ENCODE measurements at places on chromosomes 1 and 21.

- no peak for DNase-seq
These were observed 5.7 kb downstream of the C1orf210 start for GRCh38 chr1:43279666-43280065.

DNA sequence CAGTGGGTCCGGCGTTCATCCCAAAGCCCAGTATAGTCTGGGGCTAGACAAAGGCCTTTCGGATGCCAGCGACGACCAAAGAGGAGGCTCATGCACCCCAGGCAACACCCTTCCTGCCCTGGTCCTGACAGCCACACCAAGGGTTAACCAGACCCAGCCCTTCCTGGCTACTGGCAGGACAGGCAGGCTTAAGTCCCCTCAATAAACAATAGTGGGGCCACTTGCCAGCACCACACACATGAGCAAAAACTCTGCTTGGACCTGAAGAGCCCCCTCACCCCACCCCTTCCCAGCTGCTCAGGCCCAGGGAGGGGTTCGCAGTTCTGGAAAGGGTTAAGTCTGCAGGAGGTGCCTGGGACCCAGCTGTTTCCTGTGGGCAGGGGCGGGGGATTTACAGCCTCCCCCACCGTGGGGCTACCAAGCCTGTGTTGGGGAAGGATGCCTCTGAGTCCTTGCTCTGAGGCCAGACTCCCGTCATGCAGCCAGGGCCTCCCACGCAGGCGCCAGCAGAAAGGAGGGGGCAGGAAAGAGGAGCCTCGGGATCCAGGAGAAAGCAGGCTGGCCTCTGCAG is 18.2 kb downstream of the PHLDA3 start:
- no peak for DNase-seq

- no peak for DNase-seq
These were observed 29.1 kb downstream of the AK5 start for GRCh38 chr1:77310924-77311323.

- DNase-seq, result no peak
These were observed 107.1 kb downstream of the TAS1R2 start for GRCh38 chr1:18752409-18752808.

GRCh38 chr1:51648180-51649109 is 31.6 kb downstream of the OSBPL9 start:
- DNase-seq, result no peak

GRCh38 chr21:29187944-29188343 is 57.5 kb downstream of the MAP3K7CL start:
- DNase-seq, result no peak

- no peak for DNase-seq
These were observed 283.4 kb downstream of the ASTN1 start for GRCh38 chr1:176880955-176881595.

DNA sequence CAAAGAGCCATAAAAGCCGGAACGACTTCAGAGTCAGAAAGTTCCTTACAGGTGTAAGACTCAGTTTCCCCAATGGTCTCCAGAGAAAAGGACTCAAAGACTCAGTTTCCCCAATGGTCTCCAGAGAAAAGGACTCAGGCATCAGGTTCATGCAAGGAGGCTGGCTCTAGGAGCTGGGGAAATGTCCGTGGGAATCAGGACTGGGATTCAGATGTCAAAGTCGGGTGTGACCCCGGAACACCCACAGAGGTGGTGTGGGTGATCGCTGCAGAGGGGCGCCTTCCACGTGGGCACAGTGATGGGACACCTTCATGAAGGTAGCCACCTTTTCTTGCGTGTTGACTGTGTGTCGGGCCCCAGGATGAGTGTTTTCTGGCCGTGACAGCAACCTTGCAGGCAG is 340.8 kb downstream of the NPHP4 start:
- no peak for DNase-seq

GRCh38 chr1:235989105-235989504 is 75.8 kb downstream of the NID1 start:
- DNase-seq, result no peak

DNA sequence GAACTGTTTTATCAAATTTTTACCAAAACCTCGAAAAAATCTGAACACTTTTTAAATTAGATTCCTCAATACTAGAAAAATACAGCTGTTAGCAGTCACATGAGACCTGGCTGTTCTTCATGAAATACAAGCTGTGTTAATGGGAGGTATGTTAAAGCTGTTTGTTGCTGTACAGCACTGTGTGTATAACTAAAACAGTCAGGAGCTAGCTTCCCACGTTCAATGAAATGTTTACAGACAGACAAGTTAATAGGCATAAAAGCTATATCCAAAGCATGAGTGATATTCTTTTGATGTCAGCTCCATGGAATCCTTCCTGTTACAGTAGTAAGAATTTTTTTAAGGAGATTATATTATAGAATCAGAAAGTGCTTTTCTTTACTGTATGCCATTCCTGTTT is 223.2 kb upstream of the FOXD3 start:
- DNase-seq, result no peak

DNA sequence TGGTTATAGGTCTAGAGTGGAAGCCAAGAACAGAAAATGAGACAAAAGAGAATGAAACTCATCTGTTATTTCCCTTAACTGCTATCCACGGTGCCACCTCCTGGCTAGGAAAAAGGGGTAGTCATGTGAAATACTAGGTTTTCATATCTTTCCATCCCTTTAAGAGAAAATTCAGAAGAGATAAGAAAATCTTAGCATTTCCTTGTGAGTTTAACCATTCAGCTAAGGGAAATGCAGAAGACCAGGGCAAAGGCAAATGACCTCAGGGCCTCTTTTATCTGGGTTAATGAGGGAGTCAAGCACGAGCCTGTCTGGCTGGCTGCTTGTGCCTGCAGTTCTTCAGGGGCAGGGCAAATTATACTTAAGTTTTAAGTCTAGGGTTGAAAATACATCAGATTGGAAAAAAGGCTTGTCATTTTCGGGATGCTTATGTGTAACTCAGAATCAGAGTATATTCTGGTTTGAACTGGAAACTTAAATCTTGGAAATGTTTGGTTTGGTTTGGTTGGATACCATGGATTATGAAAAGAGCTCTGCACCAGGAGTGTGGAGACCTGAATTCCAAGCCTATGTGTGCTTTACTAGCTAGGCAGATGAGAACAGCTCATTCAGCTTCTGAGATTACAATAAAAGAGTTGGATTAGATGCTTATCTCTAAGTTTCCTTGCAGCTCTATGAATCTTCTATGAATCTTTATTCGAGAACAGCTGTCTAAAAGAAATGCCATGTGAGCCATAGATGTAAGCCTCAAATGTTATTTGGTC is 19.9 kb downstream of the NIBAN1 start:
- no peak for DNase-seq

DNA sequence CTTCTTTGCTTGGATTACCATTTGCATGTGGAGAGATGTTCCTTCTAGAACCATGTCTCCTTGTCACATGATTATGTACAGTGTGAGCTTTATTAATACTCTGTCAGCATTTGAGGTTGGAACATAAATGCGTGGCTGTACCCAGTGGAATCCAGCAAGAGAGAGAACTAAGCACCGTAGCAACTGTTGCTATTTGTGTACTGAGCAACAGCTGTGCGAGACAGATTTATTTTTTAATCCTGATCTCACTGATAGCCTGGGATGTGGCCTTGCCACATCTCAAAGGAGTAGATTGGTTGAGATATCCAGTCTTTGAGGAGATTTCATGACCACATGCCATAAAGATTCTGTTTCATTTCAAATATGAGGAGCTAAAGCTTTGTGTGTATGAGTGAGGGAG is 43.4 kb downstream of the KIF1B start:
- no peak for DNase-seq

- no peak for DNase-seq
These were observed 416.9 kb upstream of the USP24 start for GRCh38 chr1:55632058-55632457.

DNA sequence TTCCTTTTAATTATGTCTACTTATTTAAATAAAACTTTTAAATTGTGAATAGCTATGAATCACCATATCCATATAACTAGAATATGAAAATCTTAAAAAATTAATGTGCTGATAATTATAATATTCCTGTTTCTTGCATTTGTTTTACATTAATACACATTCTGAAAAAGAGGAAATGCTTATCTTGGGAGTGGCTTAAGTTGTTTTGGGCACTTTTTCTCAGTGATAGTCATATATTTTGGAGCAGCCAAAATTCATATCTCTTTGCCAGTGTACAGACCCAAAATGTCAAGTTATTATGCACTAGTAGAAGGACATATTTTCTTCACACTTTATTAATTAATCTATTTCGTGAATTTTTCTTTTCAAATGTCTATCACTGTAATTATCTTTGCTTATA is 838.5 kb downstream of the USP25 start:
- DNase-seq, result no peak

DNA sequence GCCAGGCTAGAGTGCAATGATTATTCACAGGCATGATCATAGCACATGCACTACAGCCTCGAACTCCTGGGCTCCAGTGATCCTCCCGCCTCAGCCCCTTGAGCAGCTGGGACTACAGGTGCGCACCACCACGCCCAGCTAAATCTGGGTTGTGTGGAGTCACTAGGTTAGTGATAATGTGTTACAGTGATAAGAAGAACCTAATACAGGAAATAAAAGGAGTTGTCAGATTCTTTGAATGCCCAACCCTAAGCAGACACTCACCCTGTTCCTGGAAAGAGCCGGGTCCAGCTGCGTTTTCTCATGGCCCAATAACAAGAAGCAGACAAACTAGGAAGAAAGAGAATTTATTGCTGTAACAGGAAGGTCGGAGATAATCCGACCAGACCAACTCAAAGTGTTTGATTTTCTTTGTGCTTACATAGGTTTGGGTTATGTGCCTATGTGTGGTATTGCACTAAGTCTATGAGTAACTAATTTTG is 8.8 kb downstream of the IFNGR2 start:
- DNase-seq, result no peak

DNA sequence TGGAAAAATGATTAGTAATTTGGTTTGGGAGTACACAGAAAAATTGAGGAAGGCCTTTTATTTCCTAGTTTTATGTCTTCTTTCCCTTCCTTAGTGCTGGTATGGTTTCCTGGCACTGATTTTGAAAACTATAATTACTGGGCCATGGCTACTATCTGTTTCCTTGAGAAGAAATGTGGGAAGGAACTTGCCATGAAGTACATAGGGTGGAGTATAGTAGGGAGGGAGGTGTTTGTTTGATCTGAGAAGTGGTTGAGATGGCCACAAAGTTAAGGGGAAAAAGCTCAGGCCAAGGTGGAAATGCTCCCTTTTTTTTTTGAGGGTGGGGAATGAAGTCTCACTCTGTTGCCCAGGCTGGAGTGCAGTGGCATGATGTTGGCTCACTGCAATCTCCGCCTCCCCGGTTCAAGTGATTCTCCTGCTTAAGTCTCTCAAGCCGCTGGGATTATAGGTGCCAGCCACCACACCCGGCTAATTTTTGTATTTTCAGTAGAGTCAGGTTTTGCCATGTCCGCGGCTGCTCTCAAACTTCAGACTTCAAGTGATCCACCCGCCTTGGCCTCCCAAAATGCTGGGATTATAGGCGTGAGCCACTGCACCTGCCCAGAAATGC is 11.3 kb downstream of the HJV start:
- no peak for DNase-seq

DNA sequence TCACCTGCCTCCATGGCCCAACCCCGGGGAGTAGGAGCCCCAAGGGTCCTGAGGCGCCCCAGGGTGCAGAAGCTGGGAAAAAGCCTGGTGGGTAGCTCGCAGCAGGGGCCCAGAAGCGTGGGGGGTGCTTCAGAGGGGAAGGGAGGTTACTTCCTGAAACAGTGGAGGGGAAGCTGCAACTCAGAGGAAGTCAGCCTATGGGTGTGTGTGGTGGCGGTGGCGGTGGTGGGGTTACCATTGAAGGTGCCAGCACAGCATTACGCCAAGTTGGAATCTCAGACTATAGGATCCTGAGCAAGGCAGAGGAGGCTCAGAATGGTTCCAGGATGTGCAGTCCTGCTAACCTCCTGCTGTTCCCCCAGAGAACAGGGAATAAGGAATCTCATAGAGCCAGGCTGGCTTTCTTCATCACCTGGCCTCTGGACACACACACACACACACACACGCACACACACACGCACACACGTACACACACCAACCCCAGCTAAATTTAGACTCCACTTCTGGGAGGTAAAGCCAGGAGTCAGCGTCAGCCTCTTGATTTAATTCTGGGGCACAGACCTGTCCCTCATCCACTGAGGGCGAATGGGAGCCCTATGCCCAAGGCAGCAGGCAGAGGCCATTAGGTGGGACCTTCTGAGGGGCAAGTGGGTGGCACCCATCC is 1.3 kb downstream of the DENND4B start:
- peak; percentile 72 for DNase-seq

GRCh38 chr21:29656504-29657239 is 283.1 kb downstream of the GRIK1 start:
- DNase-seq, result no peak

DNA sequence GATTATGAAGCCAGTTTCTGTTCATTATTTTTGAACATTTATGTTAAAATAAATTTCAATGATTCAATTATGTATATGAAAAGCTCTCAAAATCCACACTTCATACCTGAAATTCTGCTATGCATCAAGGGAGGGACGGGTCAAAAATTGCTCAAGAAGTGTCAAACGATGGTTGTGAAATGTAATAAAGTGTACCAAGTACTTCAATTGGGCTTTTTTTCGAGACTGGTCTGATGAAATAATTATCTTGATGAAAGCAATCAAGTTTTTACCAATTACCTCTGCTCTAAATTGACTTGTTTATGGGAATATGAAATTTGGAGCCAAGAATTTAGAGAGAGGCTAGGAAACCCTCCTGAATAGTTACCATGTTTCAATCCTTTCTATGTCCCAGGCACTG is 7.9 kb downstream of the OSCP1 start:
- DNase-seq, result no peak

- DNase-seq, result no peak
These were observed 106.0 kb upstream of the FAM78B start for GRCh38 chr1:166272851-166273250.

DNA sequence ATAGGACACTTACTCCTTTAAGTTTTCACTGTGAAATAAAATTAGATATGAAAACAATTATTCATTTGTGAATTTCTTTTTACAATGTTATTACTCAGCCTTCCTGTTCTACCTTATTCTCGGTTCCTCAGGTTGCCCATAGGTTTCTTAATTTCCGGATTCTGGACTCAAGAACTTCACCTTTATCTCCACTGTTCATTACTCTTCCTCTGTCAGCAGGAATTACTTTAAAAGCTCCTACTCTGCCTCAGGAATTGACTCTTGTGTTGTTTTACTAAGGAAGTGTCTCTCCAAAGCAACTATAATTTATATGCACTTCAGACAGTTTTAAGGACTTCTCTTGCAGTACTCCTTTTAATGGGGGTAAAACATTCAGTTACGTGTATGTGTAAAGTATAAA is 123.8 kb downstream of the OSBPL9 start:
- no peak for DNase-seq

DNA sequence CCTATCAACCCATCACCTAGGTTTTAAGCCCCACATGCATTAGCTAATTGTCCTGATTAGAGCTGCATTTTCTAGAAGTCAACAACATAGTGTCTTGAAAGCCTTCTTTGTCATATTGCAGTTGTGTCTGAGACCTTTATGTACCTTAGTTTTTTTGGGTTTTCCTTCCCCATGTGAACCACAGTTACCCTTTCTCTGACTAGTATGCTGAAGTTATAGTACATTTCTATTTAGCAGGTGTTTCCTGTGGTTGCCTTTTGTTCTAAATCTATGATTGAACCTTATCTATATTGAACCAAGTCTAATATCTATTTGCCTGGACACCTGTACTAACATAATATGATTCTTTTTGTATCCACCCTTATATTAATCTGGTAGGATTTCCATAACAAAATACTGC is 135.6 kb downstream of the ST6GALNAC3 start:
- DNase-seq, result no peak

- DNase-seq, result no peak
These were observed 902.9 kb downstream of the LTN1 start for GRCh38 chr21:28089599-28090441.

- no peak for DNase-seq
These were observed 14.4 kb downstream of the FHAD1 start for GRCh38 chr1:15261155-15262002.

Measured in CD8-positive, alpha-beta T cell (primary cell).